ENCODE measurements at places on chromosomes 5 and 9.

DNA sequence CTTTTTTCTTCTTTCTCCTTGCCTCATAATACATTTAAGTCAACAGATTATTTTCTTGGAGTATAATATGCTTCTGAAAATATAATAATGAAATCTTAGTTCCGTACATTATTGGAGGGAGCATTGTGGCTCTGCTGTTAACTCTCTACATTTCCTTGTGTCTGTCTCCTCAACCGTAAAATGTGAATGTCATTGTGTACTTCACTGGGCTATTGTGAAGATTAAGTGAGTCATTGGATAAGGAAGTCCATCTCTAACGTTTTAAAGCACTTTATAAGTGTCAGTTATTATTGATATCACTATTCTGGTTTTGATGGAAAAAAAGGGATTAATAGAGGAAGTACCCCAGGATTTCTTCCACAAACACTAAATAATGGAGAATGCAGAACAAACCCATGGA is 304.5 kb upstream of the RFX3 start:
- no peak for DNase-seq

GRCh38 chr9:2229109-2229721 is 214.1 kb downstream of the SMARCA2 start:
- DNase-seq, result peak; percentile 20

GRCh38 chr5:10839916-10840599 is 79.0 kb upstream of the DAP start:
- DNase-seq, result no peak

DNA sequence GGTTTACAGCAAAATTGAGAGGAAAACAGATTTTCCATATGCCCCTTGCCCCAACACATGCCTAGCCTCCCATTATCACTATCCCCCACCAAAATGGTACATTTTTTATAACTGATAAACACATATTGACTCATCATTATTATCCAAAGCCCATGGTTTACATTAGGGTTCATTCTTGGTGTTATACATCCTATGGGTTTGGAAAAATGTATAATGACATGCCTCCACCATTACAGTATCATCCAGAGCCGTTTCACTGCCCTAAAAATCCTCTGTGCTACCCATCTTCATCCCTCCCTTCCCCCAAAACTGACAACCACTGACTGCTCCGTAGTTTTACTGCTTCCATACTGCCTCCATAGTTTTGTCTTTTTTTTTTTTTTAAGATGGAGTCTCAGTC is 111.1 kb downstream of the ACTL7B start:
- DNase-seq, result no peak

DNA sequence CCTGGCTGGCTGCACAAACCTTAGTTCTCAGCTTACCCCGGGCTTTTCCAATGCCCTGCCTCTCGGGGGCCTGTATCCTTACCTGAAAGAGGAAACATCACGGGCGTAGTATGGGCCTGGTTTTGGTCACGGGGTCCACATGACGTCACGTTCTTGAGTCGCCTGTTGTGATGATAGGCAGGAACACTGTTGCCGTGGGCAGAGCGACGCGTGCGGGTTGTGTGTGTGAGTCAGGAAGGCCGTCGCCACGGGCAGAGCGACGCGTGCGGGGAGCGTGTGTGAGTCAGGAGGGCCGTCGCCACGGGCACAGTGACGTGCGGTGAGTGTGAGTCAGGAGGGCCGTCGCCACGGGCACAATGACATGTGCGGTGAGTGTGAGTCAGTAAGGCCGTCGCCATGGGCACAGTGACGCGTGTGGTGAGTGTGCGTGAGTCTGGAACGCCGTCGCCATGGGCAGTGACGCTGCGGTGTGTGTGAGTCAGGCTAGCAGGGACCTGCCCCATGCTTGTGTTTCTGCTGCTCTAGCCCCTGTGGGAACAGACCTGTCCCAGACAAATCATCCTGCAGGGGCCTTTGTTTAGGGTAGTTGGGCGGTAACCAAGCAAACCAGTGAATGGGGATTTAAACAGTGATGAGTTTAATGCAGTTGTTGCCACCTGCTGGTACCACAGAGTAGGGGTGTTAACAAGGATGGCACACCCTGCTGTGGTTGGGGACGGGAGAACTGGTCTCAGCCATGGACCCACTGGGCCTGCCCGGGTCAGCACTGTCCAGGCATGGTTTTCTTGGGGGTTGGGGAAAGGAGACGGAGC is 19.8 kb downstream of the TRIP13 start:
- DNase-seq, result no peak

DNA sequence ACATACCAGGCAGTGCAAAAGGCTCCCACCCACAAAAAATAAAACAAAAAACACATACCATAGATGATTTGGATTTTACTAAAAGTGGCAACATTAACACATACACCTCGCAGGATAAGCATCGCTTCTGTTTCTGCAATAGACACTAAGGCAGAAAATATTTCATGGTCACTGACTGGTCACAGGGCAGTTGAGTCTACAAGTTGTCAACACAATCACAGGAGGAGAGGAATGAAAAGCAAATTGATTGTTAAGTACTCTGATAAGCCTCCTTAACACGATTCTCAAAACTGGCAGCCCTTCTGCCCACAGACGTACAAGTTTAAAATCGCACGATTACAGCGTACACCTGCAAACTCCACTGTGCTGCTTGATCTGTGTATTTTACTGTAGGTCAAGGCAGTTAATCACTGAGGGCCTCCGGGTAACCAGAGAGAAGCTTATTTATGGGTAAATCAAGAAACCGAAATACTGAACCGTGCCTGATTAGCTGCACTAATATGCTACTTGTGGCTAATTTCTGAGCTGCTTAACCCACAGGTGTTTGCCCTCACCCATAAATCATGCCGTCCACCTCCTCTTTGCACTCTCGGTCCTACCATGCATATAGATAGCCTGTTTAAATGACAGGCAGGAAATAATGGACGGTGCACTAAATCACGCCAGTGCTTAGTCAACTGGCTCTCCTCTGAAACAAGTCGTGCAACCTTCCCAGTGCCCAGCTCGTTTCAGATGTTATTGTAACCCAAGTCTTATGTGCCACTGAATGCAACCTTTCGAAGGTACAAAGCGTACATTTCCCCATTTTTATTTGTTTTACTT is 659.4 kb upstream of the ADAMTS16 start:
- DNase-seq, result no peak

DNA sequence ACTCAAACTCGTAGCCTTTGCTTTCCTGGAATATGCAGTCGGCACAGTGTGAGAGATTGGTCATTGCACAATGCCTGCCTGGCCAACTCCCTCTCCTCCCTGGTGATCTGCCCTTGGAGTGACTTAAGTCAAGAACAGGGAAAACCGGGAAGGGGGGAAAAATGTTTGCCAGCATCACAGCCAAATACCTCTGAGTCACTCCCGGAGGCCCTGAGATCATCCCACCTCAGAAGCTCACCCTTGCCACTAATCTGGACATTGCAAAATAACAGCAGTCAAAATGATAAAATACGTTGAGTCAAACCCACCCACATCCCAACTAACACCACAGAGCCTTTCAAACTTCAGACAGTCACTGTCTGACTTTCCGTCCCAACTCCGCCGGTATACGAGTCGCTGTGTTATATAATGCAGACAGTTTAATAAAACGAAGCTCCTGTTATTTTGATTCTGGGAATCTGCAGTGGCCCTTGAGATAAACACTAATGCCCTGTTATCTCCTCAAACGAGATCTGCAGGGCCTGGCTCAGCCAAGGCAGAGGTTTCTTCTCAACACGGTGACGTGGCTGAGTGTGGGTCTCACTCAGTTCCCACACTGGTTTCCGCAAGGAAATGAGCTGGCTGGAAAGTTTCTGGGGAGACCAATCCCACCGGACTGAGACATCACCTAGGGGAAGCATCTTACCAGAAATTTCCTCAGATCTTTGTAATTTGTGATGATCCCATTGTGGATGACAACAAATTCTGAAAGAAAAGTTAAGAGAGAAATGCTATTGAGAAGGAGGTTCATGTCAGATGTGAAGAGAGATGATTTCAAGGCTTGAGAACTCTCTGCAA is 22.1 kb downstream of the GFPT2 start:
- DNase-seq, result no peak

GRCh38 chr5:103674251-103674650 is 111.7 kb upstream of the NUDT12 start:
- DNase-seq, result no peak

DNA sequence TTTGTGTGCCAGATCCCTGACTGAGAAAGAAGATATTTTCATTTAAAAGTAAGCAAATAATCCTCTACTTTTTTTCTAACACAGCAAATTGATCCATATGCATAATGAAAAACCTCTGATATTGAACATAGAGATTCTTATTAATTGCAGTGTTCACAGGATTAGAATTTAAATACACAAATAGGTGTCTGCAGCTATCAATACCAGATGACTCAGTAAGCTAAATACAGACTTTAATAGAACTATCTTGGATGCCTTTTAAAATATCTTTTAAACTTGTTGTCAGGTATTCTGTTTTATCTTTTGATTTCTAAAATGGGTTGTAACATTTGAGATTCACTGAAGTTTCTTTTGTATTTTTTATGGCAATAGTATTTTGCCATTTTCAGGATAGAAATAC is 43.1 kb downstream of the NIPBL start:
- no peak for DNase-seq

DNA sequence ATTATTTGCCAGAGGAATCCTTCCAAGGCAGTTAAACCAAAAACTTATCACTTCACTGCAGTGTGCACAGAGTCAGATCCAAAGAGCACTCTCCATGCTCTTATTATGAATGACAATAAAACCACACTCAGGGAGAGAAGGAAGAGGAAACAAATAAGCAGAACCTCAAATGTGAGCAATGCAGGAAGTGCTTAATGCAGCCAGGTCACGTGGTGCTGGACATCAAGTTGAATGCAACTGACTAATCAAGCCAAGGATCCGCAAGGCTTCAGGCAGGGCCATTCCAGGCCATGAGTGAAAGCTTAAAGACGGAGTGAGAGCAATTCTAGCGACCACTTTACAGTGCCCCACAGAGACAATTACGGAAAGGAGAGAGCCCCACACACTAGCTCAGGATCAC is 230.4 kb upstream of the PUM3 start:
- DNase-seq, result no peak

- DNase-seq, result peak; percentile 75
Measured at GRCh38 chr9:95822583-95823431, 52.7 kb upstream of the ERCC6L2 start.

- no peak for DNase-seq
Measured at GRCh38 chr5:73793911-73794310, 167.9 kb downstream of the ARHGEF28 start.

DNA sequence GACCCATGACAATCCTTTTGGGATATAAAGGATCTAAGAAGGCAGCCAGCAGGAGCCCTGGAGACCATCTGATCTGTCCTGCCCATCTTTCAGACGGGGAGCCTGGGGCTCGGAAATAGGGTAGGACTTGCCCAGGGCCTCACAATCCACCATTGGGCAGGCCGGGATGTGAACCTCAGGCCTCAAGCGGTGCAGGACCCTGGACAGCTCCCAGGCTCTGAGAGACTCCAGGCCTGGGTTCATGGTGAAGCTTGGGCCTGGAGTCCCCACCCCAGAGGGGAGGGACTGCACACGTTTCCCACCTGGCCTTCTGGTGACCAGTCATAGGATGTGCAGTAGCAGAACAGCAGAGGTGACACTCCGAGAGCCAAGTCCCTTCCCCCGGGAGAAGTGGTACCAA is 36.6 kb upstream of the RAPGEF1 start:
- no peak for DNase-seq

DNA sequence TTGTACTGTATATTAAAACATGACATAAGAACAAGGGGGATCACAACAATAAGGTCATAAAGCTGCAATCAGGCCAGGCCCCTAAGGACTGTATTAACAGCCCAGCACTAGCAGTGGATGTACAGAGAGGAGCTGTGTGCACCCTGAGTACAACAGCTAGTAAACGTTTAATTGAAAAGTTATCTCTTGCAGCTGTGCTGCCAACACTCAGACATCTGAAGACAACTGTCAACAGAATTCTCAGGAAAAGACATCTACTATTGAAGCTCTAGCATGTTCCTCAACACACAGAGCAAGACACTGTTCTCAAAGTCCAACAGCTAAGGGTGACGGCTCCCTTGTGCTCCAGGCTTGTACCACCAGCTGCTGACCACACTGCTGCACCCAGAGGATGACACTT is 199.6 kb downstream of the DCP2 start:
- no peak for DNase-seq

DNA sequence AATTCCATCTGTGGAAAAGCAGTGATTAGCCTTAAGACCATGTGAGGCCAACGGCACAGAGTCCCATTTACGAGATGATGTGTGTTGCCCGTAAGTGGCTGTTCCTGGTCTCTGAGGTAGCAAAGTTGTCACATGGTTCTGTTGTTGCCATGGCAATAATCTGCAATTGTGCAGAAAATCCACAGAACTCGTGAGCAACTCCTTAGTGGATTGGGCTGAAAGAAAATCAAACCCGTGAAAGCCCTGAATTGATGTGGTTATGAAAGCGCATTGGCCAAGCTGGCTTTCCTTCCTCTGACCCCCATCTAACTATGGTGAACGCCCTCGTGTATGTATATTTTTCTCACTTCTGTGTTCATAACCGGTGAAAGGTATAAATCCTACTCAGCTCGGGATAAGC is 614.7 kb downstream of the EBF1 start:
- DNase-seq, result no peak

DNA sequence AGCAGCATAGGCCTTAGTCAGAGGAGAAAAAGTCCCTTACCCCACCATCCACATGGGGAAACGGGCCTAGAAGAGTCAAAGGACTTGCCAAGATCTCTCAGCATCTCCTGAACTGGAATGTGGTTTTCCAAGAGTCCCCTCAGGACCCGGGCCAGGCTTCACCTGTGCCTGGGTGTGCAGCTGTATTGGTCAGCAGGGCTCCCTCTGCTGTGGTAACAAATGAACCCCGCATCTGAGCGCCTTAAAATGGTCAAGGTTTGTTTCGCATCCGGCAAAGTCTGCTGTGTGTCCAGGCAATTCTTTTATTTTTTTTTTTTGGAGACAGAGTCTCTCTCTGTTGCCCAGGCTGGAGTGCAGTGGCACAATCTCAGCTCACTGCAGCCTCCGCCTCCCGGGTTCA is 168.0 kb upstream of the IER5L start:
- no peak for DNase-seq

GRCh38 chr9:137192859-137193258 is 4.4 kb downstream of the SSNA1 start:
- no peak for DNase-seq

- no peak for DNase-seq
Measured at GRCh38 chr5:96200641-96201040, 232.4 kb downstream of the PCSK1 start.

DNA sequence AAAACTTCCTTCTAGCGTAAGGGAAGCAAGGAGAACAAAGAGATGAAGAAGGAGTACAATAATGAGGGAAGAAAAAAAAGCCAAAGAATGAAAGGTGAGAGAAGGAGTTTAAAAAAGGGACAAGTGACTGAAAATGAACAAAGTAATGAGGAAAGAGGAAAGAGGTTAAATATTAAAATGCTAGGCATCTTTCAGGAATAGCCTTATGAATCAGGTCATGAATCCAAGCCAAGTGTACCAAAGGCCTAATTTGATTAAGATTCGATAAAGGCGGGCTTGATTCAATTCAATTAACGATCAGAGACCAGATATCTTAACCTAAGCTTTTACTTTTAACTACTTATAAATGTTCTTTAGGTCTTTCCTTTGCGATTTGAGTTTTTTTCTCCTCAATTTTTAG is 141.8 kb upstream of the GNA14 start:
- DNase-seq, result no peak

All from GM10248 (cell line).